Activated T-helper 1 cell treated with anti-CD3 and anti-CD28 coated beads, Interleukin-2, amount 50 U/mL, for 16 hours (primary cell): ENCODE measurements at places on chromosomes 2 and 18.

GRCh38 chr2:196702641-196703040, 63.1 kb downstream of the CCDC150 start:
- DNase-seq: no peak

- DNase-seq: no peak
Observed at GRCh38 chr2:19767899-19768298, 133.9 kb downstream of the TTC32 start.

- no peak for DNase-seq
Observed at GRCh38 chr2:7861910-7862702, 819.8 kb upstream of the ID2 start.

- no peak for DNase-seq
Observed at GRCh38 chr2:65658881-65659280, 226.5 kb upstream of the SPRED2 start.

DNA sequence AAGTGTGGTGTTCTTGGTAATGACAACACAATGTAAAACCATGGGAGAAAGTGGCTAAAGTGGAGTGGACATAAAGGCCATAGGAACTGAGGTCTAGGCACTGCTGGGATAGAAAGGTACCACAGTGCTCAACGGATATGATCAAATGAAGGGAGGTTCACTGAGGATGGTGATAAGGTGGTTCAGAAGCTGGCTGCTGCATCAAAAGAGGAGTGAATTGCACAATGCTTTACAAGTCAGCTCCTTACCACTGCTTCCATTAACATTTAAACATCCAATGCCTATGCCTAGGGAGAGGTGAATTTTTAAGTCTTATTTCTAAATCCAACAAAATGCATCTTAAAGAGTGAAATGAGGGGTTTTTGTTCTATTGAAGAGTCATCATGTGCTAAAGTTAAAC, 100.1 kb upstream of the ITGB6 start:
- no peak for DNase-seq

DNA sequence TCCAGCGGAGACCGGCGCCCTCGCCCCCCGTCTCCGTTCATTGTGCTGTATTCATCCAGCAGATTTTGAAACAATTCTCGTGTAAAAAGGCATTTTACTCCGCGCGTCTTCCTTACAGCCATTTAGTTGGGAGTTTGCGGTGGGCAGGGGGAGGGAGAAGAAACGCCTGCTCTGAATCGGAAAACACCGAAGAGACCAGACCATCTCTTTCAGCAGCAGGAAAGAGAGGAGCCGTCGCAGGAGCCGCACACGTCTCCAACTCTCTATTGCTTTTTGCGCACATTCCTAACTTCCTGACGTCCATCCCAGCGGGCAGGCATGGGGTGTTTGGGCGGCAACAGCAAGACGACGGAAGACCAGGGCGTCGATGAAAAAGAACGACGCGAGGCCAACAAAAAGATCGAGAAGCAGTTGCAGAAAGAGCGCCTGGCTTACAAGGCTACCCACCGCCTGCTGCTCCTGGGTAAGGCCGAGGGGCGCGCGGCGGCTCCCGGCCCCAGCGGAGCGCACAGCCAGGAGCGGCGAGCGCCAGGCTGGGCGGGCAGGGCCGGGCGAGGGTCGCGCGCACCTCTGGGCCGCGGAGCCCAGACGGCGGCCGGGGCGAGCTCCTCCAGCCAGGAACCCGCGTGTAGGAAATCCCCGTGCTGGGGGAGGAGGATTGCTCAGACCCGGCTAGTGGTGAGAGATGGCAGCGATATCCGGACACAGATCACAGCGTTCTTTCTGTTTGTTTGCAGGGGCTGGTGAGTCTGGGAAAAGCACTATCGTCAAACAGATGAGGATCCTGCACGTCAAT, 63.2 kb downstream of the GNAL start:
- DNase-seq: no peak

- no peak for DNase-seq
Observed at GRCh38 chr18:79634593-79635426, 44.8 kb upstream of the CTDP1 start.

GRCh38 chr2:100412466-100412865, 5.0 kb downstream of the CHST10 start:
- no peak for DNase-seq

- DNase-seq: no peak
Observed at GRCh38 chr2:220894069-220894468, 678.0 kb downstream of the EPHA4 start.

GRCh38 chr2:201880579-201880978, 74.2 kb downstream of the CDK15 start:
- no peak for DNase-seq

- DNase-seq: no peak
Observed at GRCh38 chr2:21363364-21363763, 239.6 kb downstream of the TDRD15 start.

- DNase-seq: no peak
Observed at GRCh38 chr2:60553495-60554073, at the start of gene BCL11A. BCL11A (minus strand) TSS chr2:60553654; CDS start chr2:60553270, 384 bp downstream.

- no peak for DNase-seq
Observed at GRCh38 chr18:8139891-8140406, 469.3 kb upstream of the RAB12 start.

GRCh38 chr2:122899614-122900013, 1125.5 kb upstream of the CNTNAP5 start:
- DNase-seq: no peak

- DNase-seq: no peak
Observed at GRCh38 chr18:43001821-43002220, 113.7 kb downstream of the RIT2 start.
